ENCODE measurements at places on chromosomes 12 and 14. TPM values are rescaled to one million over a fixed set of nuclear protein-coding genes. Genes with fewer than 3 reads are reported as not detected.

The MUCL1 gene
- total RNA-seq = not detected

The CCDC38 gene
- not detected for total RNA-seq

DNA sequence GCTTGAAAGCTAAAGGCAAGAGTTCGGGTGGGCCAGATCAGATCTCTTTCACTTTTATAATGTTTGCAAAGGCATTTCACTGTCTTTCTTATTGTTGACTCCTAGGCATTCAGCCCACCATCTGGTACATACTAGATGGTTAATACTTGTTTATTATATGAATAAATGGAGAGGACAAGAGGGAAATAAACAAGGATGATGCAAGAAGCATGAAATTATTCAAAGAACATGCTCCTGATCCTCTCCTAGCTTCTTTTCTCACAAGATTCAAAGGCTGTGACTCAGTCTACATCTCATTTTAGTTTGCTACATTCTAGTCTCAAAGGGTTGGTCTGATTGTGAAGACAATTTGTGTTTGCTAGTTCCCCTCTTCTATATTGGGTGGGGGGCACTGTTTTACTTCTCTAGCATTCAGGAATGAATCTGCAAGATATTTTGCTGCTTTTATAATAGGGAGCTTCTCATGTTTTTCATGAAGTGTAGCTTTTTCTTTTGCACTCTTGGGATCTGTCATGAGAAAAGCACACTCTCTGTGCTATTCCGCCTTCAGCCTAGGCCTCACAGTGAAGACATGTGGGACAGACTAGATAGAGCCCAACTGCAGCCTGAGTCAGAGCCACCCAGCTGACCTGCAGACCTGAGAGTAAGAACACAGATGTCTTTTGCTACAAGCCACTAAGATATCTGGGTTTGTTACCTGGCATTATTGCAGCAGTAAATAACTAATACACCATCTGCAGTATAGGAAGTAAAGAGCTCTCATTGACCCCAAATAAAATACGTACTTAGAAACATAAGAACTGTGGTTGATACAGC, 65.7 kb downstream of the PTHLH start:
- no peak for DNase-seq
- H3K4me3 ChIP-seq = no peak overlapping the region
- H3K27me3 ChIP-seq = no peaks in the 10 kb centered on the region
- H3K36me3 ChIP-seq = peaks cover 12% of the 10 kb centered on the region
- H3K27ac ChIP-seq = no peak overlapping the region

GRCh38 chr14:69012256-69012953, 33.3 kb upstream of the ACTN1 start:
- no peaks in the 10 kb centered on the region for H3K36me3 ChIP-seq
- peaks cover 2% of the 10 kb centered on the region for H3K4me1 ChIP-seq
- H3K27ac ChIP-seq = no peak overlapping the region
- H3K27me3 ChIP-seq = peaks cover 3% of the 10 kb centered on the region
- no peak for DNase-seq

Data from glutamatergic neuron (in vitro differentiated cells).